ENCODE measurements at places on chromosomes 5 and 9.
A peak's percentile ranks its signal among the peaks of the same experiment; 100 is the strongest.

DNA sequence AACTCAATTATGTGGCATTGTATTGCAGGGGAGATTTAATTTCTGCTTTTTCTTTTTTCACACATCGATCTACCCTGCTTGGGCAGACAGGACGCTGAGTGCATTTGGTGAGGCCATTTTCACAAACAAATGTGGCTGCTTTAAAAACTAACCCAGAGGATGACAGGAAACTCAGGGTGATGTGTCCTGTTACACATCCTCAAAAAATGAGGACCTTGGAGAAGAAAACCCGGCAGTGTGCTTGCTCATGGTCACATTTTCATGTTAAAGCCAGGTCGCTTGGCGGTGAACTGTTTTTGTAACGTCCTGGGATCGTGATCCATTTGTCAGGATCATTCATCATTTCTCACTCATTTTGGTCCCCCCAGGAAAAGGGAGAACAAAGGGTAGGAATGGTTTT is 478.3 kb upstream of the ADAMTS16 start:
- no peak for DNase-seq

DNA sequence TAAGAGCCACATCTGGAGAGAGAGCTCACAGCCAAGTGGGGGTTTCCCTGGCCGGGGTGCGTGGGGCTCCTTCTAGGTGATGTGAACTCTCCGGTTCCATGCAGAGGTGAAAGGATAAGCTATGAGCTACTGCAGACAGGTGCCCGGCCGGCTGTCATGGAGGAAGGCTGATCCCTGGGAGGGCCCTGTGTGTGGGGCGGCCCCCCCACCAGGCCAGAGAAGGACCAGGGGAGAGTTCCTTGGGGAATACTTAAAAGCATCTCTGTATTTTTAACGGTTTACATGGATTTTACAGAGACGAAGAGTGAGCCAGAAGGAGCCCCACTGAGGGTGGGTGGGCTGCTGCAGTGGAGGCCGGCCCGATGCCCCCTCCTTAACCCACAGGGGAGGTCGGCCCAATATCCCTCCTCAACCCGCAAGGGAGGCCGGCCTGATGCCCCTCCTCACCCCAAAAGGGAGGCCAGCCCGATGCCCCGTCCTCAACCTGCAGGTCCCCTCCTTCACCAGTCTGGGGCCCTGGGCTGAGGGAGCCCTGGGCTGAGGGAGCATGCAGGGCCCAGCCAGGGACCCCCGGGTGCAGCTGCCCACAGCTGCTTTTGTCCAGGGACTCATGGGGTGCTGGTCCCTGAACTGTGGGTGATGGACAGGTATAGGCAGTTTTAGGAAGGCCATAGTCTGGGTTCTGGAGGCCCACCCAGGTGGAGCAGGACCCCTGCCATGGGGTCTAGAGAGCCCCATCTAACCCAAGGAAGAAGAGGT is 31.9 kb downstream of the MRPL36 start:
- no peak for DNase-seq

GRCh38 chr9:13690595-13690994 is 411.1 kb upstream of the MPDZ start:
- DNase-seq, result no peak

DNA sequence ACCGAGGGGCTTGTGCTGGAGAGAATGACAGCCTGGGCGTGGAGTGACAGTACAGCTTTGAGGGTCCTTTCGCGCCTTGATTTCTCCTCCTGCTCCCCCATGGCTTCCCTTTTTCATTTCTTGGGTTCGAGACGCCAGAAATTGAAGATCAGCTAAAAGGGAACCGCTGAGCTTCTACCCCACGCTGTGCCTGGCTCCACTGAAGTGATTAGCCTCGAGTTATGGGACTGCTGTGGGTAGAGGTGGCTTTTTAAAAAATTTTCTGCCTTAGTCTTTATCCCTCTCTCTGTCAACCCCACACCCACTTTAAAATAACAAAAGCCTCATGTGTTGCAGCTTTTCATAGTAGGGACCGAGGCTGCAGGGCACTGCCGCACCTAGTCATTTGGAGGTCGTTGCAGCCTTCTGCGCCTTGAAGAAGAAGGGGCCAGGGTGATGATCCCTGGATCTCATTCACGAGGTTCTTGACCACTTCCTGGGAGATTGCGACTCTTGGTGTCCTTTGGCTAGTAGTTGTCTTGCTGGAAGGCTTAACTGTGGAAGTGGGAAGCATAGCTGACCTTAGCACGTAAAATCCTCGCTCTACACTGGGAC is 603 bp downstream of the PPIP5K2 start:
- no peak for DNase-seq

GRCh38 chr5:67308988-67309688 is 112.5 kb upstream of the CD180 start:
- no peak for DNase-seq

DNA sequence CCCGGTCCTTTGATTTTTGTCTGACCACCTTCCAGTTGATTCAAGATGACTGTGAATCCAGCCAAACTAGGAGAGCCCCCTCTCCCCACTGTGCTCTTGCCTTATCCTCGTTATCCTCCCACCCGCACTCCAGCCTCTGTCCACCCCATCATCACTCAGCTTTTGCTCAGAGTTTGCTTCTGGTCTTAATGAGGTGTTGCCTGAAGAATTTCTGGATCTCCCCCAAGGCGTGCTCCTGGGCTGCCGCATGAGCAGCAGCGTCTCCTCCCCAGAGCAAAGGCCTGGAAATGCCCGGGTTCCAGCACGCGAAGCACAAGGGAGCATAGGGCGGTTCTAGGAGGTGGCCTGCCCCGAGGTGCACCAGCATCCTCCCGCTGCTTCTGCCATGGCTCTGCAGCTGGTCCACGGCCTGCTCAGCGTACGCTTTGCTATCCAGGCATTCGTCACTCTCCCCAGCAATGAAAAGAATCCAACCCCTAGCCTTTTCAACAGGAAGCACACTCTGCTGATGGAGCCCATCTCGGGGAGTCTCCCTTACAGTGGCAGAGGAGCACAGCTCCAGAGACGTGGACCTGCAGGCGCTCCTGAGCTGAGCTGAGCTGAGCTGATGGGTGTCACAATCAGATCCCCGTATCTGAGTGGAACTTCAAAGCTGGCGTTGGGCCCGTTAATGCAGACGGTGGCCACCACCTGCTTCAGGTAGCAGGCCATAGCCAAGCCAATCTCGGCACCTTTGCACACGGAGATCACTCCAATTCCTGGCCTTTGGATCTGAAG is 50.7 kb downstream of the BAAT start:
- DNase-seq, result no peak

DNA sequence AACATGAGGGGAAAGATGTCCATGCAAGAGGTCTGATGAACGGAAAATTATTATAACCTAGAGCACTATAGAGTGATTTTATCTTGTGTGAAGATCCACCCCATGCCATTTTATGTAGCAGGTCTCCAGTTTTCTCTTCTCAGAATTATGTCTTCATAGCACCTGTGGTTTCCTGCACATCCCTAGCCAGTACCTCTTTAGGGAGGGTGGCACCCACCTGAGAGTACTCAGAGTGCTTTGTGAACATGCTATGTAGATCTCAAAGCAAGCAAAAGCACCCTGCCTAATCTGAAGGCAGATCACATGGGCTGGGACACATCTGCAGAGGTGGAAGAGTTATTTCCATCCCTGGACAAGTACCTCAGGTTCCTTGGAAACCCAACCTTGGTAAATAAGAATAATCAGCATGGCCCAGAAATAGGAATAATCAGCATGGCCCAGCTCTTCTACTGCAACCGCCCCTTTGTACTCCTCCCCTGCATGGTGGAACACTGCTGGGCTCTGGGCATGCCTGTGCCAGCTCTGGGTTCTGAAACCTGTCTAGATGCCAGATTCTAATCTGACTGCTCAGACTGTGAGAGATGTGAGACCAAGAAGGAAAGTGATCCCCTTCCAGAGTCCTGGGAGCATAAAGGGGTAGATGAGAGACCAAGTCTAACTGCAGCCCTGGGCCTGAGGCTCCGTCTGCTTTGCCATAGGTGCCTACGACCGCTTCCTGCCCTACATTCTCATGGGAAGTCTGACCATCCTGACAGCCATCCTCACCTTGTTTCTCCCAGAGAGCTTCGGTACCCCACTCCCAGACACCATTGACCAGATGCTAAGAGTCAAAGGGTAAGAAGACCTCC is 23.7 kb downstream of the SLC22A5 start:
- no peak for DNase-seq

DNA sequence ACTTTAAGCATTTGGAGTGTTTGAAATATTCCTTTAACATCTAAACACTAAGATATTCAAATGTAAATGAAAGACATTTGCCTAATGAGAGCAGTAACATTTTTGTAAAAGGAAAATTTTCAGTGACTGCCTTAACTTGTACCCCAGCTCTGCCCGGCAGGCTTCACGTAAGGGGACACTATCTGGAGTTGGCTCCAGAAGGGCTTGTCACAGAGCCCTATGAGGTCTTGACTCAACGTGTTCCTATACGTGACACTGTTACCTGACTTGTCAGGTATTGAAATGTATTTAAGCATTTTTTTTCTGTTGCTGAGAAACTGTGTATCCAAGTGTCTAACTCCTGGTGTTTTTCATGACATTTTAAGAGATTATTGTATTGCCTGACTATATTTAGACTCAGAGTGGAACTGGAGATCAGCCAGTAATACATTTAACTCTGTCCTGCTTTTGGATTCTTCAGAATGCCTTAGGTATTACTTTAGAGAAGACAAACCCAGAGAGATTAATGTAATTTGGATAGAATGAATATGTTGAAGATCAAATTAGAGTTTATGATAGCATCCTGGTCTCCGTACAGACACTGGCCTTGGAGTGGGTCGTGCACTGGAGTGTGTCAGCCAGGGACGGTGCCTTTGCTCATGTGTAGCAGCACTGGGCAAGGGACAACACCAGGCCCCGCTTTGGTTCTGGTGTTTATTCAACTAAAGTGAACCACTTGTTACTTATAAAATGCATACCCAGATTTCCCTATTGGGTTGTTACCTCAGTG is 34.6 kb upstream of the PHF2 start:
- no peak for DNase-seq

DNA sequence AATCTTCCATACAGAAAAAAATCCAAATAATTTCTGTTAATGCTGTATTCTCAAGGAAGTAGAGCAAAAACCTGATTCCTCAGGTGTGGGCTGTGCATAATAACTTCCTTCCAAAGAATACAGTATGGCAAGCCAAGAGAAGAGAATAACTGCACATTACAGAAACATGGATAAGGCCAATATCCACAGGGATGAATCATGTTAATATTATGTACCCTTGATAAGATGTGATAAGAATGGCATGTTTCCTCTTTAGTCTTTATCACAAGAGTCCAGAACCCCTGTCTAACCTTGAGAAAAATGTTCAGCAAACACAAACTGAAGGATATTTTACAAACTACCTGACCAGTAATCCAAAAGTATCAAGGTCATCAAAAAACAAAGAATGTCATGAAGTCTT is 795.8 kb downstream of the SEMA5A start:
- DNase-seq, result no peak

- DNase-seq, result no peak
Observed at GRCh38 chr5:125302577-125302976, 556.1 kb upstream of the ZNF608 start.

DNA sequence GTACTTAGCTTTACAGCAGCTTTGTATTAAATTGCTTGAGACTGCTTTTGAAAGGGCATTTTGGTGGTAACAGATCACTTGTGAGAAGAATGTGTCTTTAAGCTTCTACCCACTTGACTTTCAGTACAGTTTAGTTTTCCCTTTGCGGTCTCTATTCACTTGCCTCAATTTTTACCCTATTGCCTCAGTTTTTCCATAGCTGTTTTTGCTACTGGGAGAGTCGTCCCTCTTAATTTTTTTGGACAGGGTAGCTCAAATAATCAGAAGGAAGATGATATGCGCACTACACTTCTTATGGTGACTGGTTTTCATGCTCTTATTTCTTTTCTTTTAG is 18.8 kb downstream of the UGCG start:
- DNase-seq, result no peak

DNA sequence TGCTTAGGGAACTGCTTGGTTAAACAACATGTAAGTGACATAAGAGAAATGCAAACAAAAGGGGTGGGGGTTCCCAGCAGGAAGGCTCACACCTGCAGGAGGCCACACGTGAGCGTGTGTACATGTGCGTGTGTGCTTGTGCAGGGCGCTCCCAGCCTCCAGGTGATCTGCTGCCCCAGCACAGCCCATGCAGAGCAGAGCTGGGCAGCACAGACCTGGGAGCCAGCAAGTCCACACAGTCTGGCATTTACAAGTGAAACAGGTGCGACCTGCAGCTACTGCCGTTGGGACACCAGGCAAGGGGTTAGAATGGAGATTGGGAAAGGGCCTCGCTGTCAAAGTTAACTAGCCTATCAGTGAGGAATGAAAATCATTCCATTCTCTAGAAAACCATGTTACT is 41.8 kb downstream of the GRAMD2B start:
- DNase-seq, result no peak

GRCh38 chr5:170218726-170219125 is 14.1 kb upstream of the C5orf58 start:
- no peak for DNase-seq

DNA sequence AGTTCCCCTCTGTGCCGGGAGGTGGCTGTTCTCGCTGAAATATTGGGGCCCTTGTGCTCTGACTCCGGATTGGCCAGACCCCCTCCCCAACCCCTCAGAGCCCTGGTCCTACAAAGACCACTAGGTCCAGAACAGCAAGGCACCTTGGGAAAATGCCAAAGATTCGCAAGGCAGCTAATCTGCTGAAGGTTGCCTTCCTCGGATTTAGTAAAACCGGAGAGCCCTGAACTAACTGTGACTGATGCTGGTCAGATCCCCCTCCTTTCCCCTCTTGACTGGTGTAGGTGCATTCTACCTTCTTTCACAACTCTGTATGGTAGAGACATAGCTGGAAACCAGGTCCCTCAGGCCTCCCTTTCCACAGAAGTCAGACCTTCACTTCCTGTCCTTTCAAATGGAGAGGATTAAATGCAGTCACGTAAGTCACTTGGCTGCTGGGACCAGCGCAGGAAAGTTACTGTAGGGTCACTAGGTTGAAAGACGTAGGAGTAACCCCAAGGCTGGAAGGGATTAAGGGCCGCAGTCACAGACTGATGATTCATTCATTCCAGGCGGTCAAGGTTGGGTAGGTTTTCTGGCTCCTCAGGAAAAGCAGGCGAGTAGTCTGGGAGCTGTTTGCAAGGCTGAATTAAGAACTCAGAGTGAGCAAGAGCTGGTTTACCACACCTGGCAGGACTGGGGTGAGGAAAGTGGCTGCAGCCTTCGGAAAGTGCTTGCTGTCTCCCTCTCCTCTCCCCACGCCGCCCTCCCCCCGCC is 5.3 kb downstream of the BARX1 start:
- DNase-seq, result no peak

- no peak for DNase-seq
Observed at GRCh38 chr9:135488527-135488926, 8.9 kb downstream of the PPP1R26 start.

DNA sequence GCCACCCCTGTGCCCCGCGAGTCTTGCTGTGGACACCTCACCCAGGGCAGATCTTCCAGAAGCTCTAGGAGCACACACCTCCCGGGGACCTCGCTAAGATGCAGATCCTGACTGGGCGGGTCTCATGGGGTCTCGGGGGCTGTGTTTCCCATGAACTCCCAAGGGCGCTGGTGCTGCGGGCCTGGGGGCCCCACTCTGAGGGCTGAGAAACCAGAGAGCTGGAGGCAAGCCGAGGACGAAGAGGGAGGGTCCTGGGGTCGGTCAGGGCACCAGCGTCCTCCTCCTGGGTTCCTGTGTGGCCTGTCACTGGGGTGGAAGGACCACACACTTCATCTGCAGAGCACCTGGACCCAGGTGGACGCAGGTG is 30.2 kb downstream of the SLC6A3 start:
- no peak for DNase-seq

GRCh38 chr9:114312513-114312875 is 10.4 kb upstream of the ORM1 start:
- no peak for DNase-seq

- peak; percentile 66 for DNase-seq
Observed at GRCh38 chr5:140402258-140403074, 833 bp downstream of the ANKHD1 start.
